Activated CD4-positive, CD25-positive, alpha-beta regulatory T cell treated with anti-CD3 and anti-CD28 coated beads, Interleukin-2, amount 50 U/mL, for 72 hours (primary cell): ENCODE measurements at places on chromosomes 6 and 20.

DNA sequence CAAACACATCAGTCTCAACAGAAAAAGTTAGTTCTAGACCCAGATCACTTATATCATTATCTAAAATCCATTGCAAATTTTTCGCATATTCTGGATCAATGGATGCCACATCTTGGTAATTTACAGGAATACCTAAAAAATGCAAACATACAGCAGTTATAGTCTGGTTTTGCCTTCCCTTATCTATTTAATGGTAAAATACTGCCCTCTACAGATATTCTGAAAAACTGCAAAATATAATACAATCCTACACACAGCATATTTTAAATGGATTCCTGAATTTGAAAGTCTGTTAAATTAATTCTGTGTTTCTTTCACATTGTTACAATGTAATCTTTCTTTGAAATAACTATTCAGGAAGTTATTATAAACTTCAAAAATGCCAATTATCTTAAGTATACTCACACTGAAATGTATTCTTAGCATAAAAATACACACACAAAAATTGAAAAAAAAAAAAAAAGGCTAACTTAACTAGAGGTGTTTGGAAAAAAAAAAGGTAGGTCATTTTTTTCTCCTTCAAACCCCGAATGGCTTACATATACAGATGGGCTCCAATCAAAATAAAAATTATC lies 88.4 kb downstream of the HACE1 start:
- DNase-seq, result no peak

GRCh38 chr6:164294047-164294784 lies 879.7 kb downstream of the QKI start:
- no peak for DNase-seq

DNA sequence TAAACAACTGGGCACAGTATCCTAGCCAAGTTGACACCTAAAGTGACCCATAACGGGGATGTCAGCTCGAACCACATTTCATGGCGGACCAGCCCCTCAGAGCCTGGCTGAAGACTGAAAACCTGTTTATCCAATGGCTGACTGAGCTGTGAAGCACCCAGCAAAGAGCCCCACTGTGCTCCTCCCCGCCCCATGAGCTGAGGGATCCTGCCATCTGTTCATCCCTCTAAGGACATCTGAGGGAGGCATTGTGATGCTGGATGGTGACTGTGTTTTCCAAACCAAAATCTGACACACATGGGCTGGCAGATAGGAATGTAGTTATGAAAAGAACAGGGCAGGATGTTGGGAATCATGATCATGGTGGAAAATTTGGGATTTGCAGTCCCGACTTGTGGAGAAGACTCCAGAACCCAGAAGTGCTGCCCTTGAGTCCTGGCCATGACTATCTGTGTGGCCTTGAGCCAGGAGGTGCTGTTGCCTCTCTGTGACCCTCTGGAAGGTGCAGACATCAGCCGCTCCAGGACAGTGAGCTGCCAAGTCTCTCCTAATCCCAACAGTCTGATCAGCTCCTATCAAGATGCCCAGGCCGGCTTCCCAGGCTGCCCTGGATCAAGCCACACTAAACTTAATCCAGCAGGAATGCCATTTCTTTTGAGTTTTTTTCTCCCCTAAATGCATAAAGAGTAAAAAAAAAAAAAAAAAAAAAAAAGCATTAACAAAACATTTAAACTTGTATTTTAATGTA lies 5.7 kb downstream of the EDN3 start:
- no peak for DNase-seq

- DNase-seq, result no peak
These were observed 59.9 kb upstream of the MAP7 start for GRCh38 chr6:136609873-136610706.
